ENCODE measurements at places on chromosomes 3 and 15.

- no peak for DNase-seq
Observed at GRCh38 chr3:4580346-4581123, 87.4 kb downstream of the ITPR1 start.

DNA sequence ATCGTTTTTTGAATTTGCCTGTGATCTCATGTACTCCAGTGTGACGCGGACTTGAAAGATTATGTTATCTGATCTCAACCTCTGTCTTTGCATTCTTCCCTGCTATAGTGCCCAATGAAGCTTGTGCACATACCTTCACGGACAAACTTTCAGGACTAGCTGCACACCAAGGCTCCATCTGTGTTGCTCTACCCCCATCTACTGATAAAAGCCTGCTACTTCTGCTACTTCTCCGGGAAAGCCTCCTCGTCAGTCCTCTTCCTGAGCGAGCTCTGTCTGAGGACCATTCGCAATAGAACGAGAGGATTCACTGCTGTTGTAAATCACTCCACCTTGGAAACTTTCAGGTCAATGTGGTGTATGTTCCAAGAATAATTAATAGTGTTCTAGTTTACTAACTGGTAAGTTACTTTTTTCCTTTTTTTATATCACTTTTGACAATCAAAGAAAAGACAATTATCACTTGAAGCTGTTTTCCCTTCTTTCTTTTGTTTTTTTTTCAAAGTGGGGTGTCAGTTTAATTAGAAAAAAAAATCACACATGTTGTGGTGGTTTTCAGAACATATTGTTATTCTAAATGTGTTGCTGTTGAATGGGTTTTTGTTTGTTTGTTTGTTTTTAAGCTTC lies 217.6 kb downstream of the ARRDC4 start:
- DNase-seq: no peak

DNA sequence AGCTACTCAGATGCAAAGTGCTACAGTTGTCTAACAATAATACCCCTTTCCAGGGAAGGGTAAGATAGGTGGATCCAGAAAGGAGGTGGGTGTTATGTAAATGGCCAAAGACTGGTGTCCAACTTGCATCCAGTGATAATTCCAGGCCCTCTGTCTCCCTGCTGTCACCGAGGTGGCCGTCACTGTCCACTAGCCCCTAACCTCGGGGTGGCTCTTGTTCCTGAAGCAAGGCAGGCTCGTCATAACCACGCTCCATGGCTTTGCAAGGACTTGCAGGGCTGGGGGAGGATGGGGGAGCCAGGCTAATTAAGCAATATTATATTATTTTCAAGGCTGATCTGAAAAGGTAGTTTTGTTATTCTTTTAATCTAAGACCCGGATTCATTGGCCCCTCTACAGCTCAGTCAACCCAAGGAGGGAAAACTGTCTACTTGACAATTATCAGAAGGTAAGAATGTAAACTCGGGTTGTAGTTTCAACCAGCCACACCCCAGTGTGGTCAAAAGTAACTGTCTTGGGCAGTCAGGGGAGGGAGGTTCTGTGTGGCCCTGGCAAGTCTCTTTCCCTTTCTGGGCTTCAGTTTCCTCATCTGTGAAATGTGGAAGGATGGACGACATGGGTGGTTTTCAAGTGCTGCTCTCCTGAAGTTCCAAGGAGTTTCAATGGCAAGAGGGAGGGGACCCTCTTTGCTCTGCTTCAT lies 220.1 kb upstream of the BHLHE40 start:
- DNase-seq: no peak

DNA sequence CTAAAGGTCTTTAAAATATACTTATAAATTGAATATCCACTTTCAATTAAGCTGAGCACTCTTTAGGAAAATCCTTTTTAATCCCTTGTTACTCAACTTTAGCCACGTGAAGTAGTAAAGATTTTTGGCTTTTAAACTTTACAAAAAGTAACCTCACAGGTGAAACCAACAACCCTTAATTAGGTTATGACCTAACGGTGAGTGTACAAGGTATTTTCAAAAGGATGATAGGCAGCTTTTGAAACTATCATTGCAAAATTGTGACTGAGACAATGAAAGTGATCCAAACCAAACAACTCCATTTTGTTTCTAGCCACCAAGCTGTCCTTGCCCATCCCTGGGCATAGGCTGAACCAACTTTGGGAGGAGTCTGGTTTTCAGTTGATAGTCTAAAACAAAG lies 940.2 kb downstream of the OTOL1 start:
- DNase-seq: no peak

DNA sequence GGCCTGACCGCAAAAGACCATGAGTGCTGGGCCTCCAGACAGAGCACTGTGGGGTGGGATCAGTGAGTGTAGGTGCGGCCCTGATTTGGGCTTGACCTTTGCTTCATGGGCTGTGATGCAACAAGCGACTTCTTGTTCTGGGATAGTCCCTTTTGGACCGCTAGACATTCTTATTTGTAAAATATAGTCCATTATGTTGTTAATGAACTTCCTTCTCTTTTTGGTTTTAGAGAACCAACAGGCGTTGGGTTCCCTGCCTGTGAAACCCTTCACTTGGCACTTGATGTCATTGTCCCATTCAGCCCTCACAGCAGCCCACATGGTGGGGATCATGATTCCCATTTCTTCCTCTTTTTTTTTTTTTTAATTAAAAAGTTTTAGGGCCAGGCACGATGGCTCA lies 15.8 kb upstream of the TRH start:
- no peak for DNase-seq

DNA sequence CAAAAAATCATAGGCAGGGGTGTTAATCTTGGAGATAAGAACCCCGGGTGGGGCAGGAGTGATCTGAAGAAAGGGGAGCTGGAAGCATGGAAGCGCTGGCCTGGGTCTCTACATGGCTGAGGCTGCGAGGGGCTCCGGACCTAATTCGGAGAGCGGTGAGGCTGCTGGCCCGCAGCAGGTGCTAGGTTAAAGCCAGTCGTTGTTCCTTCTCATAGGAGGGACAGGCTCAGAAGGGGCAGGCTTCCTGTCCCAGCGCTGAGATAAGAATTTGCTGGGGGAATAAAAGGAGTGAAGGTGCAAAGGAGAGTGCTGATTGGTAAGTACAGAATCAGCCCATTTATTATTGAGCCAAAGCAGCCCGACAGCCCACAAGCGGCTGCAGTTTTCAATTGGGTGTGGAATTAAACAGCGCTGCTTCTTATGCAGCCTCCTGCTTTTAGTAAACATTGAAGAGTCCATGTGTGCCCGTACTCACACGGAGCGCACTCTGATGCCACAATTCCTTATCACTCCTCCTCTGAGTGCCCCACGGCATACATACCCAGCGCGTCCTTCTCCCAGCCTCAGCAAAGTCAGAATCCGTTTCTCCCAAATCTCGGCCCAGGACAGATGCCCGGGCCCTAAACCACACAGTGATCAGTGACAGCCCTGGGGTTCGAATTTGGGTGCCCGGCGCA lies 17.1 kb downstream of the CHST13 start:
- no peak for DNase-seq

GRCh38 chr3:57434041-57434440 lies 110.1 kb downstream of the DNAH12 start:
- DNase-seq: no peak

GRCh38 chr3:32424581-32425250 lies 33.1 kb downstream of the CMTM7 start:
- no peak for DNase-seq

DNA sequence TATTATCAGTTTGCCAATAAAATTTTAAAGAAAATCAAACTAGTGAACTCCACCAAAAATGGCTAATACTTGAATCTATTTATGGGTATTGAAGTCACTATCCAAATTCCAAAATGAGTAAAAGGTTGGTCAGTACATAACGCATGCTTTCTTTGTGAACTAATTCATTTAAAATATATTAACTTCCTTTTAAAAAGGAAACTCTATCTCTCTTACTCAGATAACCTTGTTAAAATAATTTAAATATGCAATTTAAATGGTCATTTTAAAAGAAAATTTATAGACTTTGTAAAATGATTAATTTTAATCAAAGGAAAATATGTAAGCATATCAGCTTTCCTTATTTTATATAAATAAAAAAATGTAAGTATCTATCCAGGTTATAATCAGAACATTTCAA lies 419.4 kb upstream of the ZNF385D start:
- no peak for DNase-seq

- DNase-seq: no peak
Observed at GRCh38 chr3:174483254-174483653, 375.9 kb upstream of the NAALADL2 start.

DNA sequence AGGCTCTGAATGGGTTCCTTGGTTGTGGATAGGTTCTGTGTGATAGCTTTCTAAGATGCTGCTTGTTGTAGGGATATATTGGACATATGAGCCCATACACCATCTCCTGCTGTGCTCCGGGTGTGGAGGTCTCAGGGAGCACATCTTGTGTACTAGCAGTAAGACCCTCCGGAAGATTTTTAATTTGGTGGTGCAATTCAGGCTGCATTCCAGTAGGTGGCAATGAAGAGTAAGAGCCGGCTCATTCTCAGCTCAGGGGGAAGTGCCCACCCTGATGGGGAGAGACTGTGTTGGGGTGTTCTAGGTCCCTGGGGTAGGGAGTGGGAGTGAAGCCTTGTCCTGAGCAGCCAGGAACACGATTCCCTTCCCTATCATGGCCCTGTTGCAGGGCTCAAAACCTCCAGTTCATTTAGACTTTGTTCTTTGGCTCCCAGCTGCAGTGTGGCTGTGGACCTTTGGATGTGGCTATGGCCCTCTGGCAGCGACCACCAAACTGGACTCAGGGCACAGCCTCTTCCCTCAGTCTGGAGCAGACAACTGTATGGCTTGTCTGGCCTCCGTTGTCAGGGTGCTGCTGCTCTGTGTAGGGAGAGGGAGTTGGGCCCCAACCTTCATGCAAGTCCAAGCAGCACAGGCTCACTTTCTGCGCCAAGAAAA lies 104.7 kb downstream of the UNC13C start:
- no peak for DNase-seq

DNA sequence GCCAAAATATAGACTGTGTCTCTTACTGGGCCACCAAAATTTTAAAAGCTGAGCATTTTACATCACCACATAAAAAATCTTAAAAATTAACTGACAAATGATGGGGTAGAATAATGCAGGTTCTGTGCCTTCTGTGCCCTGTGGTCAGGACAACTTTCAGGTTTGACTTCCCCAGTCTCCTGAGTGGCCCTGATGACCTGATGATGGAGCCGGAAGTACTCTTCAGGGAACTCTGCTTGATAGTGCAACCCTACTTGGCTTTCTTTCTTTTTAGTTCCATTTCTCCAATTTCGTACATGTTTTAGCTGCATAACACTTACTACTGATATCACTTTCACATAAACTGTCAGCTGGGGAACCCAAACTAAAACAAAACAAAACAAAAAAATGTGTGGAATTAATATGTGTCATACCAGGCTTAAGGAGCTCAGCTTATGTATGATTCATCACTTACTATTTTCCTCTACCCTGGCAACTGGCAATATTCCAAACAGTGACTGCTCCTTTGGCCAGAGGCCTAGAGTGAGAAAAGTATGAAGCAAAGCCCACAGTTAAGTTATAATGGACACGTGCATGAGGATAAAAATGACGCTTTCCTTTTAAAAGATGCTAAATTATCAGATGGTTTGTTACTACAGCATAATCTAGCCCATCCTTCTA lies 194.3 kb downstream of the BCHE start:
- DNase-seq: no peak

- no peak for DNase-seq
Observed at GRCh38 chr15:35958021-35958420, 412.1 kb upstream of the DPH6 start.

DNA sequence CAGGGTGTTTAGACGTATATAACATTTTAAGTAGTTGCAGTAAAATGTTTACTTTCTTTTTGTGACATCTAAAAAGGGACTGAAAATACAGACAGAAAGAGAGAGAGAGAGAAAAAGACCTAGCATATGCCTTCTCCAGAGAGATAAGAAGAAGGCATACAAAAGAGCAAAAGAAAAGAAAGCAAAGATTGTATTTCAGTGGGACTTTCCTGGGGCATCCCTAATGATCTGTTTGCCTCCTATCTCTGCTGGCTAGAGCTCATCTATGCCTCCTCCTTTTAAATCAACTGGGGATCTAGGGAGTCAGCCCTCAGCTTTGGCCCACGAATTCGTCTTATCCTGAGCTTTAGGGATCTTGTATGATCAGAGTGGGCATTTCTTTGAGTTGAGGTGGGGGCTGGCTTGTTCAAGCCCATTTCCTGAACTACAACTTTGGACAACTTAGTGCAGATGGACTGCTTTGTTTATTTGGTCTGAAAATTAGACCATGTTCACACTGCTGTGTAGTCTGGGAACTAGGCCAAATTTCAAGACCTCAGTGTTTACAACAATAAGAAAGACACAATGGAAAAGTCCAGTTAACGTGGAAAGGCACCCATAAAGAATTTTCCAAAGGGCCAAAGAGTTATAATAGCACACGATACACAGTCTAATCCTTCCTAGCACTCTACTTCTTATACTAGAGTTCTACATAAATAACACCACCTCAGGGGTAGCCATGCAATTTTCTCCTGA lies 61.0 kb downstream of the ATP8B4 start:
- no peak for DNase-seq

GRCh38 chr15:40257656-40258450 lies 19.0 kb downstream of the PAK6 start:
- no peak for DNase-seq

DNA sequence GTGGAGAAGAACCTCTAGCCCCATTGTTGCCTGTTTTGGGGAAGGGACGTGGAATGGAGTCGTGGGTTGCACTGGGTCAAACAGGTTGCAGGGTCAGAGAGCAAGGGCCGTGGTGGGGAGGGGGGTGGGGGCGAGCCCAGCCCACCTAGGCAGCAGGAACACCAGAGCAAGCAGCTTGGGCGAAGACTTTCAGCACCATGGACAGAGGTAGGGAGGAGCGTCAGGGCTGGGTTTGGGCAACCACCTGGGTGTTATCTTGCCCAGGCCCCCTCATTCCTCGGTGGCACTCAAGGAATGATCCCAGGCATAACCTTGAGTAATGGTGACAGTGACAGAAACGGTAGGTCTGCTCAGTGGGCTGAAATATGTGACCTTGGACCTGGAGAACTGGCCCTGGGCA lies 45.9 kb upstream of the TMEM115 start:
- no peak for DNase-seq

DNA sequence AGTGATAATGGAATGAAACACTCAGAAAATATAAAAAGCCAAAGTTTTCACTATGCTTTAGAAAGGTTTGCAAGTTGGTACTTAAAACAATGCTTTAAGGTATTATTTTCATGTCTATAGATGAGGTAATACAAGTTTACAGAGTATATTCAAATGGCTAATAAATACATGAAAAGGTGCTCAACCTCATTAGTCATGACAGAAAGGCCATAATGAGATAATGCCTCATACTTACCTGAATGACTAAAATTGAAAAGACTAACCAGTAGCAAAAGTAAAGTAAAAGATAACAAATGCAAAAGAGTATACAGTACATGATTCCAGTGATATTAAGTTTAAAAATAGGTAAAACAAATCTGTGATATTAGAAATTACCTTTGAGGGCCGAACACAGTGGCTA lies 163.8 kb downstream of the SUCLG2 start:
- no peak for DNase-seq

DNA sequence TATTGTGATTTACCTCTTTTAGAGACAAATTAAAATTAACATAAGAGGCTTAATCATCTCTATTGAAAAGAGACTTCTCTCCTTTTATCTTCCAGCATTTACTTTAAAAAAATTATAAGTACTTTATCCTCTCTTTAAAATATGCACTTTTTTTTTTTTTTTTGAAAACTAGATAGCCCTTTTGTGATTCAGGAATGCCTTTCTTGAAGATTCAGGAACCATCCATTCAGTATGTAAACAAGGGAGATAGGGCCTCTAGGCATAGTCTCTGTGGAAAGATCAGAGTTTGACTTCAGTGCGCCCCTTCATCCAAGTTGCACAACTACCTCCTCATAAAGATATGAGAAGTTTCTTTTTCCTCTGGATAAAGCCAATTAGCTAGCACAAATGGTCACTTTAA lies 1163.7 kb downstream of the SI start:
- no peak for DNase-seq

Measured in cortex of kidney (tissue), 1 donor.